ENCODE measurements at places on chromosomes 2 and 18.

- DNase-seq: no peak
These were observed 165.6 kb upstream of the NCKAP5 start for GRCh38 chr2:133733901-133734255.

DNA sequence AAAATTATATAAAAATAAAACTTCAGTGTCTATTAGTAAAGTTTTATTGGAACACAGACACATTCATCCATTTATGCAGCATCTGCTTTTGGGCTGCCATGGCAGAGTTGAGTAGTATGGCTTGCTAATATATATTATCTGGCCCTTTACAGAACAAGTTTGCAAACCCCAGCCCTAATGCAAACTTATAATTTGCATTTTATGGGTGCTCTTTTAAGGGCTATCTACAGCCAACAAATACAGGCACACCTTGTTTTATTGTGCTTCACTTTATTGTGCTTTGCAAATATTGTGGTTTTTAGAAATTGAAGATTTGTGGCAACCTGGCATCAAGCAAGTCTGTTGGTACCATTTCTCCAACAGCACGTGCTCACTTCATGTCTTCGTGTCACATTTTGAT, 35.2 kb upstream of the DLX2 start:
- DNase-seq: no peak

GRCh38 chr2:200397785-200398184, 91.3 kb downstream of the SPATS2L start:
- no peak for DNase-seq

DNA sequence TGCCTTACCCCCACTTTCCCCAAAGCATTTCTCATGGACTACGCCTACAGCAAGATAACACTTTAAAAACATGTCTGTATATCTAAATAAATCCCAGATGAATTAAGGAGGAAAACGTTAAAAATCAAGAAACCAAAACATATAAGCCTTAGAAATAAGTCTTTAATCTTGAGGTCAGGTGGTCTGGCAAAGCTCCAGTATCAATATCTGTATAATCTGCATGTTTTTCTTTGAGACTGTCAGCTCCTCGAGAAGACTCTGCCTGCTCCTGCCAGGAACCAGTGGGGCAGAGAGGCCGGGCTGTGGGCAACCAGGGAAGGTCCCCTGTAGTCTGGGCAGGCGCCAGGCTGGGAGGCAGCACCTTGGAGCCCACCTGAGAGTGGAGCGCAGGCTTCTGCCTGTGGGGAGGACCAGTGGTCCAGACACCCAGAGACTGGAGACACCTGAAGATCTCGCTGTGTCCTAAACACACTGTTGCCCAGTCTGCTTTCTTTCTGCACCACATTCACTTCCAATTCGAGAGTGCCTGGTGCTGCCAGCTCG, 291.0 kb upstream of the SOX11 start:
- no peak for DNase-seq

GRCh38 chr2:240287496-240288086, 147.1 kb upstream of the OTOS start:
- DNase-seq: no peak

DNA sequence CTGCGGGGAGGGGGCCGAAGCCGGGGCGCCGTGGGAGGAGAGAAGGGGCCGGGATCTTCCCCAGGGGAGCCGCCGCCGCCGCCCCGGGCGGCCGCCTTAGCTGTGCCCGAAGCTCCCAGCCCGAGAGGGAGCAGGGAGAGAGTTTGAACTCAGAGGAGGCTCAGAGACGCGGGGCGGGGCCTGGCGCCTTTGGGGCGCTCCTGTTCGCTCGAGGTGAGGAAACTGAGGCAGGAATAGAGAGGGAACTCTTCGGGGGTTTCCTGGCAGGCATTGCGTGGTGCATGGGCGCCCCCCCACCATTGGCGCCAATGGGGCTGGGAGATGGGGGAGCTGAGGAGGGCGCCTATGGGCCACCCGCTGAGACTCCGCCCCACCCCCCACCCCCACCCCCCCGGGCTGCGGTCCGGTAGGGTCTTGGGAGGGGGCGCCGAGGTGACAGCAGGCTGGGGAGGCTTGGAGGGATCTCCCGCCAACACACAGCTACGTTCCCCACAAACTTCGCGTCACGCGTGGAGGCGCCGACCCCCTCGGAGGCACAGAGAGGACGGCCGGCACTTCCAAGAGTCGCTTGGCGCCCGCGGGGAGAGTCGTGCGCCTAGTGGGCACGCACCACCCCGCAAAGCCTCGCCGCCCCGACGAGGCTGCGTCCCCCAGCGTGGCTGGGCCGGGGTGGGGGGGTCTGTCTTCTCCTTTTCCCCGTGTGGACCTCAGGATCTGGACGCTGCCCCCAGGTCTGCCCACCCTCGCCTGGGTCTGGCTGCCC, 680 bp downstream of the CTDSP1 start:
- no peak for DNase-seq

DNA sequence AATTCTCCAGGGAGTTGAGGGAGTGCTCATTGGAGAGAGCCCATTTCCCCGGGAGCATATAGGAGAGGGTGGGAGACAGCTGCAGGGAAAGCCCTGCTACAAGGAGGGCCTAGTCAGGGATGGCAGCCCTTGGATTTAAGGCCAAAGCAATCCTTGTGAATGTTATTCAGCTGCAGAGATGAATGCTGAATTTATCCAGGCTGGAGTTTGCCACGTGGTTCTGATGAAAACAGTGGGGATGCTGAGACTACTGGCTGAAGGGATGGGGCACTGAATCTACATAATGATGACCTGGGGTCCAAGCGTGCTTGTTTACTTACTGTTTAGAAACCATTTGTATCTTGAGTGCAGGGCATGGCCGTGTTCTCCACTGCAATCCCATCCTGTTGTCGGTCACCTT, 35.6 kb upstream of the RNF149 start:
- DNase-seq: no peak

DNA sequence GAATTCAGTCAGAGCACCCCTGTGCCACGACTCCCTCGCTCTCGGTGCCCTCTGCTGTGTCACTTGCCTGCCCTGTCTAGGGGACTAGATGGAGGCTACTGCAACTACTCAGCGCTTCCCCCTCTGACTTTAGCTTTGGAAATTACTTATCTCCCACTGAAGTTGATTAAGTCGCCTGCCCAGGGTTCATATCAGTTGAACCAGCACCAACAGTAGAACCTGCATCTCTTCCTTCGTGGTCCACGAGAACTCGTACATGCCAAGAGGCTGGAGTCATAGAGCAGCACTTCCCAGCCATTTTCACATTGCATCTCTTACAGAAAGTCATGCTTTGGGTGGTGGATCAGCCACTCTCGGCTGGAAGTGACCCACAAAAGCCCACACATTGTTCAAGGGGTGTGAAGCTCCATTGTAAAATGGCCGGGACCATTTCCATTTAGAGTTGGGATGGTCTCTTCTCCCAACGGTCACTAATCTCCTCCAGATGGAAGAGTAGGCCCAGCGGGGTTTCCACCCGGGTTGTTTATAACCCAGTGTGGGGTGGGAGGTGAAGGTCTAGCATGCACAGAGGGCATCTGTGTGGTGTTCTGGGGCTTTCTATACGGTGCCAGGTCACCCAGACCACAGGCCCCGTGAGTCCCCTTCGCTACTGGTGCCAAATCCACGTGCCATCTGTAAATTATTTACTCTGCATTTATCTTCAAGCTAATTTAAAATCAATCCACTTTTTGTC, 38.0 kb downstream of the STEAP3 start:
- DNase-seq: no peak

GRCh38 chr2:182406221-182406620, 20.6 kb downstream of the PDE1A start:
- no peak for DNase-seq

GRCh38 chr2:218290316-218291261, 1.7 kb downstream of the TMBIM1 start:
- DNase-seq: no peak

GRCh38 chr2:117794668-117795067, 19.8 kb upstream of the DDX18 start:
- DNase-seq: no peak

DNA sequence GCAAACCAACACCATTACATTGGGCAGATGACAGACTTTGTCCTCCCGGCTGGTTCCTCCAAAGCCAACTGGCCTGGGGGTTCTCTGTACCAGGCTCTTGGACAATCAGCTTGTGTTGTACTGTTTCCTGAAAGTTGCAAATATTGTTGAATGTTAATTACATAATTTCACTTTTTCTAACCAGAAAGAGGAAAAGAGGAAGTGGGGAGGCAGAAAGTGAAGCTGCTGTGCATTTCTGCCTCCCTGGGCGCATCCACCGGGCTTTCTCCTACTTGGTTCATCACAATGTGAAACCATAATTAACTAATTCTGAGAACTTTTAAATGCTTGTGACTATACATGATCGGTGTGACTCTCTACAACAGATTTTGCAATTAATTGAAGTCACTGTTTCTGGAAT, 10.1 kb downstream of the TWIST2 start:
- DNase-seq: no peak

- DNase-seq: no peak
These were observed 274.6 kb upstream of the SALL3 start for GRCh38 chr18:78704971-78705461.

DNA sequence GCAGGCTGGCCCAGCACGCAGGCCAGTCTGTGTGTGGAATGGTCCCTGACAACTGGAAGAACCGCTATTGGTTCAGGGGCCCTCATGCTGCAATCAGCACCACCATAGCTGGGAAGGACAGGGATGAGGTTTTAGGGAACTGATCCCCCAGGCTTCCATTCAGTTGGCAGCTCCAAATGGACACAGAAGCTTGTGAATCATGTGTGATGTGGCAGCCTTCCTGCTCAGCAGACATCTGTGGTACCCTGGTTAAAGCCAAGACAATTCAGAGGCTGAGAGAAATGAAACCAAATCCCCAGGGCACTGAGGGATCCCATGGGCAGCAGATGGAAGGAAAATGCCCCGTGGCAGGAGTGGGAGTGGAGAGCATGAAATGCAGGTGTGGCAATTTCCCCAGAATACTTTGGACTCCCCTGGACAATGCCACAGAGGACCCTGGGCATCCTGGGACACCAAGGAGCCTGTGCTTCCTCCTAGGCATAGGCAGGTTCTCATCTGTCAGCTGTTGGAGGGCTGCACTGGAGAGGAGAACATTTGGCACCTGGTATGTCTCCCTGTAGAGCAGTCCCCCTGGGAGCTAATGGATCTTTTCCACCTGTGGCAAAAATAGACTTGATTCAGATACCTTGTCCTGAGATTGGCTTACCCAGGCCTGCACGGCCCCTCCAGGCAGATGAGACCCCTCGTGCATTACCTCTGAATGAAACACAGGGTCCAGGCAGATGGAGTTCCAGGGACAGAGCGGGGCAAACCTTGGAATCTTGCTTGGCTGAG, 162.2 kb upstream of the BCL2L11 start:
- no peak for DNase-seq

DNA sequence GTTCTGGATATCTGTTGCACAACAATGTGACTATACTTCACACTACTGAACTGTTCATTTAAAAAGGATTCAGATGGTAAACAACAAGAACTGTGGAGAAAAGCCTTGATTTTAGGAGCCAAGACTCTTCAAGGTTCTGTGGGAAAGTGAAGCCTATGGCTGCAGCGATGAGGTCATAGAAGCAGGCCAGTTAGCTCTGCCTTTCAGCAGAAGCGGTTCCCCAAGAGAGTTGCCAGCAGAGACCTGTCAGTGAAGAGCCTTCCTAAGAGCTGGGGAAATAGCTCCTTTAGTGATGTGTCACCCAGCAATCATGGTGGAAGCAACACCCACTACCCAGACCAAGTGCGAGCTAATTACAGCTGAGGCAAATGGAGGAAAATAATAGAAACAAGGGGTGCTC, 346.5 kb upstream of the ETAA1 start:
- DNase-seq: no peak

DNA sequence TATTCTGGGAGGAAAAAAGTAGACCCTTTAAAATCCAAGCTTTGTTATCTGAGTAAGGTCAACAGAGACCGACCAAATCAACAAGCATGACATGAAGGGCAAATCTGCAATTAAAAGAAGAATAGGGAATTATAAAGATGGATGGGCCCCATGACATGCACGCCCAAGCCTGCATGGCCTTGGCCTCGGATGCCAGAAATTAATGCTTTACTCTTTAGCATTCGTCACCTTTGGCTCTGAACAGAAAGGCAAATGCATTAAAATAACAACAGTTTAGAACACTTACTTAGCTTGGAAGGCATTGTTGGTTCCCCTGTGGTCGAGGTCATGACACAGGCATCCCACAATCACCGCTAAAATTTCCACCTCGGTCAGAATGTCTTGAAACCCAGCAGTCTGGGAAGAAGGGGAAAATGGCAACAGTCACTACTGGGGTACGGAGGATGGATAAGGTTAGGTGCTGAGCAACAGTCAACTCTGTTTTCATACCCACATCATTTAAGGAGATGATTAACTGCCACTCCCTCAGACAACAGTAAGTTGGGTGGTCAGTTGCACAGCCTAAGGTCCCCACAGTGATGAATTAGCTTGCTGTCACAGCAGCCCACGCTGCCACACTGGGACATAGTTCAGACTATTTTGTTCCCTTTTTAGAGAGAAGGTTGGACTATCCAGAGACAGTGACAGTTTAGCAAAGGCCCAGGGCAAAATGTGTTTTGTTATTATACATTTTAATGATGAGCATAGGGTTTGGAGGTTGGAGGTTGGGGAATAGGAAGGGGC, 319.1 kb downstream of the AGPS start:
- no peak for DNase-seq

- no peak for DNase-seq
These were observed 86.5 kb downstream of the HAUS1 start for GRCh38 chr18:46190667-46191066.

DNA sequence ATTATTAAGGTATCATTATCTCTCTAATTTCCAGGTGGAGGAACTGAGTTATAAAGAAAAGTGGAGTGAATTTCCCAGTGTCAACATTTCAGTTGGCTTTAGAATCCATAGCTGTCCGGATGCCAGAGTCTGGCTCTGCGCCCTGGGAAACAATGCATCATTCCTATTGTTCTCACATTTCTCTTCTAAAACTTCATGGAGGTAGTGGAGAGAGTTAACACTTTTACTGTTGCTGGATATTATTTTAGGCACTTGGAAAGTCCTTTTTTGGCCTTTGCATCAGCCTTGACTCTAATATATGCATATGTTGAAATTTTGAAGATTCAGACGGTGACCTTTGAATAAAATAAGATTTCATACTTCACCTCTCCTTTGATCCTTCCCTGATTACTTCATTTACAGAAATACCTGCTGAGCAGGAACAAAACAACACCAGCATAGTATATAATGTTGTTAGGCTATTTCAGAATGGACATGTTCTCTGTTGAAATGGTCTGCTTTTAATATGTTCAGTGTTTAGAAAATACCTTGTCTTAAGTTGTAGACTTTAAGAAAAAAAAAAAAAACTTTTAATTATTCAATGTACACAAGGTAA, 148.8 kb downstream of the EPHA4 start:
- no peak for DNase-seq

All from stimulated activated CD4-positive, alpha-beta T cell treated with anti-CD3 and anti-CD28 coated beads, TNF-alpha, amount 100 ng/mL, for 4 hours (primary cell).